ENCODE measurements at places on chromosomes 5 and 9.
A peak's percentile ranks its signal among the peaks of the same experiment; 100 is the strongest.

DNA sequence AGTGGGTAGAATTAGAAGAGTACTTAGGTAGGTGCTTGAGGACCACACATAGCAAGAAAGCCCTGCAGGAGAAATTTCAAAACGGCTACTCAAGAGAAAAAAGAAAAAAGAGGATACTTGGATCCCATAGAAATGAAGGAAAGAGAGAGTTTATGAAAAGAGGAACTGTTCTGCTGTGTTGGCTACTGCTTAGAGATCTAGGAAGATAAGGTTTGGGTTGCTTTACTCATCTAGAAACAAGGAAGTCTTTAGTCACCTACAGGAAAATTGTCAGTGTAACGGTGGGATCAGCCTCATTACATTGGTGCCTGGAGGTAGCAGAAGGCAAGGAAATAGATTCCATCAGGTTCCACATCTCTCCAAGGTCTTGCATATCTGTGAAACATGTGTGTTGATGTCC lies 14.8 kb upstream of the C5orf46 start:
- no peak for DNase-seq

DNA sequence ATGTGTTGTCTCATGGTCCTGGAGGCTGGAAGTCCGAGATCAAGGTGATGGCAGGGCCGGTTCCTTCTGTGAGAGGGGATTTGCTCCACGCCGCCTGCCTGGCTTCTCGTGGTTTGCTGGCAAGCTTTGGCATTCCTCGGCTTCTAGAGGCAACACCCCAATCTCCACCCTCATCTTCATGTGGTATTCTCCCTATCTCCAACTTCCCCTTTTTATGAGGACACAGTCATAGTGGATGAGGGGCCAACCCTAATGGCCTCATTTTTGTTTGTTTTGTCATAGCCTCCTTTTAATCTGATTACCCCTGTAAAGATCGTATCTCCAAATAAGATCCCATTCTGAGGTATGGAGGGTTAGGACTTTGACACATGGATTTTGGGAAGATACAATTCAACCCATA lies 41.7 kb upstream of the CLK4 start:
- no peak for DNase-seq

DNA sequence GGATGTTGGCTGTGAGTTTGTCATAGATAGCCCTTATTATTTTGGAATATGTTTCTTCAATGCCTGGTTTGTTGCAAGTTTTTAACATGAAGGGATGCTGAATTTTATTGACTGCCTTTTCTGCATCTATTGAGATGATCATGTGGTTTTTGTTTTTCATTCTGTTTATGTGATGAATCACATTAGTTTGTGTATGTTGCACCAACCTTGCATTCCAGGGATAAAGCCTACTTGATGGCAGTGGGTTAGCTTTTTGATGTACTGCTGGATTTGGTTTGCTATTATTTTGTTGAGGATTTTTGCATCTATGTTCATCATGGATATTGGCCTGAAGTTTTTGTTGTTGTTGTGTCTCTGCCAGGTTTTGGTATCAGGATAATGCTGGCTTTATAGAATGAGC lies 225.6 kb downstream of the PCSK1 start:
- DNase-seq = no peak

GRCh38 chr5:37002176-37002751 lies 125.7 kb downstream of the NIPBL start:
- DNase-seq = no peak

GRCh38 chr9:36796671-36797419 lies 224.2 kb downstream of the MELK start:
- DNase-seq = no peak

DNA sequence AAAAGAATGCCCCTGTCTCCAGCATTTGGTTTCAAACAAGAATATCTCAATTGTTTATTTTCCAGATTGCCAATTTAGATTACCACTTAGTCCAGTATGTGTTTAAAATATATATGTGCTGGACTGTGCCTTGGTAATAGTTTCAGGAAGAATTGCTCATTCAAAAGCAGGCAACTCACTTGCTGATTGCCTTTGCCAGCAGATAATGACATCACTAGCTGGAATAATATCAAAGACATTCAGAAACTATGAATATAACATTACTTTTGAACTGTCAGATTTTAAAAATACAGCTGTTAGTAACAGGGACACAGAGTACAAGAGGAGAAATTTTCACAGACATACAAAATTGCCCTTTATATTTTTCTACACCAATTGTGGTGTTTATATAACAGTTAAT lies 96.0 kb upstream of the ITGA2 start:
- DNase-seq = no peak

DNA sequence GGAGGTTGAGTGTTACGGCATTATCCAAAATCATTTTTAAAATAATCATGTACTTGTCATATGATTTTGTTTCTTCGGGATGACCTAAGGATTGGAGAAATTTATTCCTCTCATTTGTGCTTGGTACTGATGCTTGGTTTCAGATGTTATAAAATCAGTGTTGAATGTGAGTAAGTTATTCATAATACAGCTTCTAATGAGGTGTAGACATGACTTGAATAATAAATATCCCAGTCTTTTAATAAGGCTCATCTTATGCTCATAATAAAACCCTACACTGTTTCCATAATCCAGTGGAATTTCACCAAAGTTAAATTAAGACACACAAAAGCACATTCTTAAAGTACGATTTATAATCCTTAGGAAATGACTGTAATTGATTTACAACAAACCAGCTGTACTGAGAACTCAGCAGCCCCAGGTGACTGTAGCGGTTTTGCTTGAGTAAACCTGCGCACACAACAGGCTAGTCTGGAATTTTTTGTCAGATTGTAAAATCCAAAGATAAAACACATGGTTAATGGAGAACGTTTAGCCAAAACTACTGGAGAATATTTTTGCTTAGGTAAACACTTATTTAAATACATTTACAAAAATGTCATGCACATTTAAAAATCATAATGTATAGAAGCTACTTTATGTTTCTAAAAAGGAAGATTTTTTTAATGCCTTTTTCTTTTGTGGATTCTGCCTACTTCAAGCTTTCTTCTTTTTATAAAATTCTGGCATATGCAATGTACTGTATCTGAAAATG lies 609.8 kb upstream of the GRAMD2B start:
- no peak for DNase-seq

DNA sequence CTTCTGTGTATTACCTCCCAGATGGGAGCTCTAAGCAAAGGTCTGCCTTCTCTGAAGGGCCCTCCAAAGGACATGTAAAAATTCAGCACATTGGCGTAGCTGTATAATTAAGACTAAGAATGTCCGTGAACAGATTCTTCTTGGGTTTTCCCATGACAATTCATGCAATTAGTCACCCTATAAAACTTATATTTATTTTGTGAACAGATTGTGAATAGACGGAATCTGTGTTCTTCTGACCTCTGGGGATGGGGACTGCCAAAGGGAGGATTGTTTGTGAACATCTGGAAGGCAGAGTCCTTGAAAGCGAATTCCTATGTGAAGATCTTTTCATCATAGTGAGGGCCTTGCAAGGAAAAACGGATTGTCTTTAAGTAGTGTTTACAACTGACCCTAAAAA lies 111.3 kb downstream of the EGFLAM start:
- no peak for DNase-seq

DNA sequence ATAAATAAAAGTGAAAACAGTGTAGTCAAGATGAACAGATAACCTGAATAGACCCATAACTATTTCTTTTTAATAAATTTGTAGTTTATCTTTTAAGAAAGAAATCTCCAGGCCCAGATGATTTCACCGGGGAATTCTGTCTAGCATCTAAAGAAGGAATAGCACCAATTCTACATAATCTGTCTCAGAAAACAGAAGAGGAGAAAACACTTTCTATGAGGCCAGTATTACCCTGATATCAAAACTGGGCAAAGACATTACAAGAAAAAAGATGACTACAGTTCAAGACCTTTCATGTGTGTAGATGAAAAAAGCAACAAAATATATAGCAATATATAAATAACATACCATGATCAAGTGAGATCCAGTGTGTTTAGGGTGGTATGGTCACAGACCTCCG lies 31.4 kb downstream of the TTC23L start:
- DNase-seq = no peak

DNA sequence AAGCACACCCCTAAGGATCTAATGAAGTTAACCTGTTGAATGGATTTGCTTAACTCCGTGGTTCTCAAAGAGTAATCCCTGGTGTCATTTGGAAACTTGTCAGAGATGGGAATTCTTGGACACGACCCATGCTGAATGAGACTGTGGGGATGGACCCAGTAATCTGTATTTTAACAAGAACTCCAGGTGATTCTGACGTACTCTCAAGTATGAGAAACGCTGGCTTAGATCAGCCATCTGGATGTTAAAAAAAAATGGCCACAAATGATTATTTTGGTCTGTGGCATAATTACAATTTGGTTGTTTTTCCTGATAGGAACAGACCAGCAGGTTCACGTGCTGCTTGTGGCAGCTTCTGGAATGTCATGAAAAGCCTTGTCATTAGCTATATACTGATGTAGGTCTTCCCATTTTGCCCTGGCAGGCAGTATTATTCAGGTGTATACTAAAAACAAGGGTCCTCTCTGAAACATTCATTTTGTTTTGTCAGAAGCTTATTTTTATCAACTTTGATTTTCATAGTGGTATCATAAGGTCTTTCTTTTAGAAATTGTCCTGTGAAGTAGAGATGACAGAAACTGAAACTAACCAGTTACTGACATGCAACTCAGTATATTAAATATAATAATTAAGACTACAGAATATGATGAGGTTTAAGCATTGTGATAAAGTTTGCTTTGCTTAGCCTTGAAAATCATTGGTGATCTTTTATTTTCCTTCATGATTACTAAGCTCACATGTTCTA lies 15.4 kb downstream of the CPEB4 start:
- no peak for DNase-seq

GRCh38 chr9:111896942-111897600 lies 457 bp downstream of the UGCG start:
- DNase-seq = peak; percentile 7

DNA sequence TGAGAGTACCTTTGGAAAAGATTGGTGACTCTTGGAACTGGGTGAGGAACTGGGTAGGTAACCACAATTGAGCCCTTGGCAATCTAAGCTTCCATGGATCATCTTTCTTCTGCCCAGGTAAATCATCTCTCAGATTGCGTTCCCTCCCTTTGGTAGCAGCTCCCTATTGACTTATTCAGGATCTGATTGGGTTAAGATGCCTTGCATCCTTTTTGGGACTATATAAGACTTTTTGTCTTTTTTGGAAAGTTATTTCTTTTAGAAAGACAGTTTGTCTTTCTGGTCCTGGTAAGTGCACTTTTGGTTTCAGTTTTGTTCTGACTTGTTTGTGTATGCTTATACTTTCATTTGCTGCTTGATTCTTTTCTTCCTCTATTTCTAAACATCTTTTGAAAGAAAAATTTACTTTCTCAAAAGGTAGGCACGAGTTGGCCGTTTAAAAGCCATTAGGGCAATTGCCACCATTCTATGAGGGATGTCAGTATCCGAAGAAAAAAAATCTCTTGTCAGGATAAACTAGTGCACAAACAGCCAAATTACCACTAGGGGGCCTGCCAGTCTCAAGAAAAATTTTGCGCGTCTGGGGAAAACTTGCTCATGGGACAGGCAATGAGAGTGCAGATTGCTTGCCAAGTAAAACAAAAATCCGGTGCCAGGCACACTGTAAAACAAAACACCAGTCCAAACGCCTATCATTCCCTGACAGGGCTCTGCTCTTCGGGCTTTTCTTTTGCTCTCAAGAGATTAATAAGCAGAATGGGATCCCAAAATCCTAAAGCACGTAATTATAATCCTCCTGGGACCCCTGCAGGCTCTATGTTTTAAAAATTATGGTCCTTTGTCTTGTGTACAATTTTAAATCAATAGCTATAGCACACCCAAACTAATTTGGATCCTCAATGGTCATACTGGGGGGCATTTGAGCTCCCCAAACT lies 12.8 kb downstream of the OR1J1 start:
- DNase-seq = peak; percentile 70

- no peak for DNase-seq
These were observed 11.5 kb downstream of the LARP1 start for GRCh38 chr5:154766558-154767281.

DNA sequence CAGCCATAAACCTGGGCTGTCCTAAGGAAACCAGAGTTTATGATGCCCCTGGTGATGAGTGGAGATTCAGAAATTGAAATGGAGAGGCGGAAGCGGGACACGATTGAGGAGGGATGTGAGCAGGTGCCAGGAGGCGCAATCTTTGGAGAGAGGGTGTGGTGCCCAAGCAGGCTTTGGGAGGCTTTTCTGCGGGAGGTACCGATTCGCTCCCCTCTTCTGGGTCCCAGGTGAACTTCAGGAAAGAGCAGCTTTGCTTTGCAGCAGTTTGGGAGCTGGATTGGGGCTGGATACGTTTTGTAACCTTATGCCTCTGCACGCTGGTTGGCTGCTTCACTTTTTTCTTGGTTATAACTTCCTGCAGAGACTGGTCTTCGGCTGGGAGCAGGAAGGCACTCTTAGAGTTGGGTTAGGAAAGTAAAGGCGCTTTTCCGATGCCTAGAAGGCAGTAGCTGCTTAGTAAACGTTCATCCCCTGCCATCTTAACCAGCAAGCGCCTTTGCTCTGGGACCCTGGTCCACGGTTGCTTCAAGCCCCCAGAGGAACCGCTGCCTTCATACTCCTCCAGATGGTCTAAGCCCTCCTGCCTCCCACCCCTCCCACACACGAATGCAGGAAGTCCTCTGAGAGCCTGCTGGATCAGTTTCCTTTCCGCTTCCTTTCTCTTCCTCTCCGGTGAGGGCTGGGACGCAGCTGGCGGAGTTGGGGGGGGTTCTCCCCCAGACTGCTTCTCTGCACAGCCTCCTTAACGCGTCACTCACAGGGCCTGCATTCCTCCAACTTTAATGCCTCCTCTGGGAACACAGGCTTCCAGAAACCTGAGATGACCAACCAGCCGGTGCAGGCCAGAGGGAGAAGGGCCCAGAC lies 15.2 kb upstream of the NEK6 start:
- DNase-seq = no peak

GRCh38 chr5:158304607-158305006 lies 445.7 kb upstream of the CLINT1 start:
- DNase-seq = no peak

DNA sequence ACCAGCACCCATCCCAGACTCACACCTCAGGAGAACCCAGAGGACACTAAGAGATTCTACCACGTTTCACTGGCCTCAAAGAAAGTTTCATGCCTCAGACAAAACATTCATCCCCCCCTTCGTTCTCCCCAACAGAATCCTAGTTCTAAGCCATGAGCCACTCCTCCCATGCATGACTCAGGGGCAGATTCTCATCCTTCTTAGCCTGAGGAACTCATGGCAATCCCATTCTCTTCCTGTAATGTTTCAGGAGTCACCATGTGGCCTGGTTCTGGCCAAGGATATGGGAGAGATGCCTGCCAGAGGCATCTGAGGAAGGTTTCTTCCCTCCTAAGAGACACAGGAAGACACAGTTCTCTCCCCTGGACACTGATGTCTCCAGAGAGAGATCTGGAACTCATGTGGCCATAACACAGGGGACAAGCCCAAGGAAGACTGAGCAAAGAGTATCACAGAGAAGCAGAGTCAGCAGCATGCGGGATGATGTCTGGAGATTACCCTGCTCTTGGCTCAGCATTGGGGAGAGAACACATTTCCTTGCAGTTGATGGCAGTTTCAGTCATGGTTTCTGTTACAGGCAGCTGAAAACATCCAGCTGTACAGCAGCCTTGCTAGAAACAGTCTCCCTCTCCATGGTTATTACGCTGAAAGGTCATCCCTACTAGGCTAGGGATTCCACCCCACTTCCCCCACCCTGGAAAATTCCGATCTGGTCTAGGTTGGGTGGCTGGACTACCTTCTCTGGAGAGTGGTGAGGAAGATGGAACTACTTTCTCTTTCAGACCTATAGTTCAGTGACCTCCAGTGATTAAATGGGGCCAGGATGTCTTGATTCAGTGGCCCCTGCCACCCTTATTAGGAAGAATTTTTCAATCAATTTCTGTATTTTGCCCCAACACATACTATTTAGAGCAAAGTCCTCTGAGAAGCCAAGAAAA lies 115.4 kb downstream of the ZNF608 start:
- DNase-seq = no peak

- no peak for DNase-seq
These were observed 169.7 kb downstream of the NPR3 start for GRCh38 chr5:32880796-32881195.
